ENCODE measurements at places on chromosomes 1 and 21. TPM values are rescaled to one million over a fixed set of nuclear protein-coding genes. Genes with fewer than 3 reads are reported as not detected.

CLCA1 gene
- 0.05 TPM for polyA plus RNA-seq

AGPAT3 gene
- 21.7 TPM for polyA plus RNA-seq

NRIP1 gene
- 22.3 TPM for polyA plus RNA-seq

MIXL1 gene
- polyA plus RNA-seq = not detected

ABCB10 gene
- polyA plus RNA-seq = 10.8 TPM

OR2L8 gene
- not detected for polyA plus RNA-seq

CYP4X1 gene
- polyA plus RNA-seq = 1.2 TPM

LCE3C gene
- polyA plus RNA-seq = 0.34 TPM

GREM2 gene
- polyA plus RNA-seq = not detected

NUDT4B gene
- polyA plus RNA-seq = 8.7 TPM

DNA sequence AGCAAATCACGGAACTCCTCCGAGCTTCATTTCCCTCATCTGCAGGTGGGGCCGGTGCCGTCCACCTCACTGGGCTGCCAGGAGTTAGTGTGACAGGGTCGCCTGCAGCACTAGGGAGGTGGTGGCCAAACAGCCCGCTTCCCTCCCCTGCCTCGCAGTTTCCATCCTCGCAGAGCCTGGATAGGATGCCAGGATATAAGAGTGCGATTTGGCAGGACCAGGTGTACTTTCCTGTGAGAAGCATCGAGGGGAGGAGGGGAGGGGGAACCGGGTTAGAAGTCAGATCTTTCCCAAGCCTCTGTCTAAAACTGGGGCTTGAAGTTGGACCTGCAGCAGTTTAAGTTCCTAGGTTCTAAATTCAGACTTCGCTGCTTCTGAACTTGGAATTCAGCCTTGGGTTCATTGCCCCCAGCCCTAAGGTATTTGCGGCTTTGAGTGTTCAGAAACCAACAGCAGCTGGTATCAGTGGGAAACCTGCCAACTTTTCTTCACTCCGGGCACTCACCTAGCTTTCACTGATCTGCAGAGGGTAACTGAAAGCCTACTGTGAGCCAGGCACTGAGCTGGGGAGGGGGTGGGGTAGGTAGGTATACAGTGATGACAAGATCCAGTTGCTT is 1.7 kb upstream of the JUN start:
- no peak for DNase-seq

DNA sequence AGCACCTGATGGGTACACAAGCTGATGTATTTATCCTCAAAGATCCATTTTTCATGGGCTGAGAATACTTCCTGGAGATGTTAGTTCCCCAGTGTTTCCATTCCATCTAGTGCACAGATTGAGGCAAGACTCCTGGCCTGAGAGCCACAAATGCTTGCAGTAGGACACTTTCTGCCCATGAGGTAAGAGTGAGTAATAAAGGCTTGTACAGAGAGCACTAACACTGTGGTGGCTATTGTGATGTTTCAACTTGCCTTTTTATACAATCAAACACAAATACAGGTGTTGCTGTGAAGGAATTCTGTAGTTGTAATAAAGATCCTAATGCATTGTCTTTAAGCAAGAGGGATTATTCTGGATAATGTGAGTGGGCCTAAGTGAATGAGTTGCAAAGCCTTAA is 186.1 kb upstream of the ADAMTS5 start:
- DNase-seq = no peak

DNA sequence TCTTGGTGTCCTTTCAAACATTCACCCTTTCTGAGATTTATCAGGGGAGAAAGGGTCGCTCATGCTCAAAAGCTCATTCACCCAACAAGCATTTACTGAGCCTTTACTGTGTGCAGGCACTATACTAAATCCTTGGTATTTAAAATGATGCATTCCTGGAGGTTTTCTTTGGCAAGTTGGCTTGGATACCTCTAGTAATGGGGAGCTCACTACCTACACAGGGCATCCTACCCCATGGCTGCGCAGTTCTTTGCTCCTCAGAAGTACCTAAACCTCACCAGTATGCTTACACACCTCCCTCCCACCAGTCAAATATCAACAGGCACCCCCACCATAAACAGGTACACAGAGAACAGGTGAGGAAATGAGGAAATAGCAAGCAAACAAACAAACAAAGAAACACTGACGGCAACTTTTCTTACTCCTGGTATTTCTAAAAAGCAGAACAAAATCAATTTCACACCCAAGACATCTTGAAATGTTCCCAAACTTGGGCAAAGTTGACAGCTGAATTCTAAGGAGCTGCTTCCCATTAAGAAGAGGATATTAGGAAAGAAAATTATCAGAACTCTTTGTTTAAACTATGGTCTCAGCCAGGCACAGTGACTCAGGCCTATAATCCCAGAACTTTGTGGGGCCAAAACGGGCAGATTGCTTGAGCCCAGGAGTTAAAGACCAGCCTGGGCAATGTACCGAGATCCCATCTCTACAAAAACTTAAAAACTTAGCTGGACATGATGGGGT is 104.8 kb downstream of the PSMG1 start:
- DNase-seq = no peak

- no peak for DNase-seq
These were observed 17.8 kb upstream of the PGM1 start for GRCh38 chr1:63575340-63575826.

DNA sequence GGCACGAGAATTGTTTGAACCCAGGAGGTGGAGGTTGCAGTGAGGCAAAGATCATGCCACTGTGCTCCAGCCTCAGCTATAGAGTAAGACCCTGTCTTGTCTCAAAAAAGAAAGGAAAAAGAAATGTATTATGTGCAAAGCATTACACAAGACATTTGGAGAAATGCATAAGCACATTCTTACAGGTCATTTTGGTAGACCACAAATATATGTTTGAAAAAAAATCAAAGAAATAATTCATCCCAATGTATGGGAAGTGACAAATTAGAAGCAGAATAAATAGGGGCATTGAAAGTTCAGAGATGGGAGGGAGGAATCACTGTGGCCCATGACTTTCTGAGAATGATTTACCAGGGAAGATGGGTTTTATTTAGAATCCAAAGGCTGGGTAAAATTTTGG is 283.5 kb upstream of the ADAMTS5 start:
- DNase-seq = no peak

DNA sequence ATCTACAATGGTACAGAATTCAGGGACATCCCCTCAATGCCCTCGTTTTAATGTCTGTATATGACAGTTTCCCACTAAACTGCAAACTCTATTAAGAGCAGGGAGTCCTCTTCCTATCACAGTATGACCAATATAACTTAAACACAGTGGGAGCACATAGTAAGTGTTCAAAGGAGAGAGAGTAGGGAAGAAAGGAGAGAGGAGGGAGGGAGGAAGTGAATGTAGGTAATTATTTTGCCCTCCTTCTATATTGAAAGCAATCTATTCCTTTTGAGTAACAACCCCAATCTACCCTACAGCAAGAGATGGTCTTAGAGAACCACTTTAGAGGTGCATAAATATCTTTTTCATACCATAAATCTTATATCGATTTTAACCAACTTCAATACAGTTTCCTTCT is 121.4 kb downstream of the MRPL39 start:
- no peak for DNase-seq

- no peak for DNase-seq
These were observed 216 bp downstream of the PRKCZ start for GRCh38 chr1:2050461-2050792.

GRCh38 chr1:217343907-217344306 is 287.0 kb downstream of the GPATCH2 start:
- no peak for DNase-seq

GRCh38 chr1:28518745-28519341 is 13.0 kb downstream of the RCC1 start:
- no peak for DNase-seq

- no peak for DNase-seq
These were observed 13.6 kb downstream of the SLC26A9 start for GRCh38 chr1:205929496-205930194.

- no peak for DNase-seq
These were observed 199.0 kb downstream of the PCP4 start for GRCh38 chr21:40066221-40066620.

DNA sequence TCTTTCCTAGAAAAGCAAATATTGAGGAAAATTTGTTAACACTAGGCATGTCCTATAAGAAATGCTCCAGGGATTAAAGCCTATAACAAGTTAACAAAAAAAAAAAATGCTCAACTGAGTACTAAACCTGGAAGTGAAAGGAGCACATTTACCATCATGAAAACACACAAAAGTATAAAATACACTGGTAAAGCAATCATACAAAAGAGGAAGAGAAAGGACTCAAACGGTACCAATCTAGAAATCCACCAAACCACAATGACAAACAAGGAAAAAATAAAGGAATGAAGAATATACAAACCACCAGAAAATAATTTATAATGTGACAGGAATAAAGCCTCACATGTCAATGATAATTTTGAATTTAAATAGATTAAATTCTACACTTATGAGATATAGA is 21.2 kb downstream of the CD1E start:
- DNase-seq = no peak

GRCh38 chr1:200980452-200980772 is 43.1 kb downstream of the KIF21B start:
- DNase-seq = no peak

- no peak for DNase-seq
These were observed 603.6 kb downstream of the NPHP4 start for GRCh38 chr1:5388622-5389021.

GRCh38 chr1:94126651-94127050 is 5.7 kb upstream of the ABCA4 start:
- no peak for DNase-seq

DNA sequence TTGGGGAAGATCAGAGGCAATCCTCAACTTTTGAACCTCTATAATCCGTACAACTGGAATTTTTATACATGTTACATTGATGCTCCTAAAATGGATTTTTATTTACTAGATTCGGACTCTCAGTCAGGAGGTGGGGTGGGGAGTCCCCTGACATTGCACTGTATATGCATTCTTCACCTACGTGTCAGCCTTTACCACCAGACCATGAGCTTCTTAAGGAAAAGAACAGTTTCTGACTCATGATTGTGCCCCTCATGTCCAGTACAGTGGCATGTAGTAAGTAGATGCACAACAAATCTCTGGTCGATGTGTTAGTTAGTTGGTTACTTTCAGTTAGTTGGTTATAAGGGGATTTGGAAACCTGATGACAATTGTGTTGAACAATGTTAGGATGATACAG is 15.4 kb downstream of the LPAR3 start:
- no peak for DNase-seq

GRCh38 chr1:149942207-149942606 is 5.5 kb upstream of the MTMR11 start:
- DNase-seq = no peak

DNA sequence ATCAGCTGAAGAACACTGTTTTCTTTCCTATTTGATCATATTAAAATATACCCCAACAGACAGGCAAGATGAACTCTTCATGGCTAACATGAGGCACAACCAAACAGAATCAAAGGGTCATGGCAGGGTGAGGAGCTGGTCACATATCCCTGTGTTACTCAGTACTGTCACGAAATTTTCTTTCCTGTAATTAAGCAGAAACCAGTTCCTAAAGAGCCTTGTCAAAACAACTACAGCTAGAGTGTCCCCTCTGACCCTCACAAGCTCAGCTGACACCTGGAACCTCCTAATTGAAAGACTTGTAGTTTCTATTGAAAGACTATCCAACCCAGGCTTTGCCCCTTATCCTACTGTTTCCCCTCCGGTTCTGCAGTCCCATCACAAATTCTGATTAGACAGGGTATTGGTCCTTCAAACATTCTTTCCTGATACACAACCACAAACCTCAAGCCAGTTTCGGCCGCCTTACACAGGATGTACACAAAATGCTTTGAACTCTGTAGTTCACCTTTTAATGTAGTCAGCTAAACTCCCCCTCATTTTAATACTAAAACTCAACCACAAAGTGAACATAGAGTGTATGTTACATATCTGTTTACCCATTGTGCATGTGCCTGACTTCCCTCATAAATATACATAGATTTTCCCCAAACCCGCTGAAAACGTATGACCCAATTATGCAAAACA is 651.9 kb downstream of the MRPL39 start:
- DNase-seq = no peak

GRCh38 chr1:56359056-56359455 is 220.3 kb downstream of the PLPP3 start:
- no peak for DNase-seq

GRCh38 chr1:156893048-156893953 is at the start of gene PEAR1:
TSS of gene PEAR1 (plus strand) at chr1:156893718. CDS start at chr1:156903927, 10,209 bp downstream.
- no peak for DNase-seq

- no peak for DNase-seq
These were observed 1.7 kb downstream of the NES start for GRCh38 chr1:156675210-156676113.

DNA sequence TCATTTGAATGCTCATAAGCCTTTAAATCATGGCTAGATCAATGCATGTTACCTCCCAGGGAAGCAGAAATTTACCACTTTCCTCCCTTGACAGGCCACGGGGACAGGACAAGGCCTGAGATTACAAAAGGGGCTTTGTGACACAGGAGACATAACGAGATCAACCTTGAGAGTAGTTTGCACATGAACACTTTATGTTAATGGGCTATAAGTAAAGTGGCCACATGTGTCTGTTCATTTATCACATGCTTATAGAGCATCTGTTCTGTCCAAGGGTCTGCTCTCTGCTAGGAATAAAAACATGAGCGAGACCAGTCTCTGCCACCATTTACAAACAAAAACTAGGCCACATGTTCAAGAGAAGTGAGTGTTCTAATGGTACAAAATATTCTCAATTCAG is 144.1 kb upstream of the C8B start:
- DNase-seq = no peak

DNA sequence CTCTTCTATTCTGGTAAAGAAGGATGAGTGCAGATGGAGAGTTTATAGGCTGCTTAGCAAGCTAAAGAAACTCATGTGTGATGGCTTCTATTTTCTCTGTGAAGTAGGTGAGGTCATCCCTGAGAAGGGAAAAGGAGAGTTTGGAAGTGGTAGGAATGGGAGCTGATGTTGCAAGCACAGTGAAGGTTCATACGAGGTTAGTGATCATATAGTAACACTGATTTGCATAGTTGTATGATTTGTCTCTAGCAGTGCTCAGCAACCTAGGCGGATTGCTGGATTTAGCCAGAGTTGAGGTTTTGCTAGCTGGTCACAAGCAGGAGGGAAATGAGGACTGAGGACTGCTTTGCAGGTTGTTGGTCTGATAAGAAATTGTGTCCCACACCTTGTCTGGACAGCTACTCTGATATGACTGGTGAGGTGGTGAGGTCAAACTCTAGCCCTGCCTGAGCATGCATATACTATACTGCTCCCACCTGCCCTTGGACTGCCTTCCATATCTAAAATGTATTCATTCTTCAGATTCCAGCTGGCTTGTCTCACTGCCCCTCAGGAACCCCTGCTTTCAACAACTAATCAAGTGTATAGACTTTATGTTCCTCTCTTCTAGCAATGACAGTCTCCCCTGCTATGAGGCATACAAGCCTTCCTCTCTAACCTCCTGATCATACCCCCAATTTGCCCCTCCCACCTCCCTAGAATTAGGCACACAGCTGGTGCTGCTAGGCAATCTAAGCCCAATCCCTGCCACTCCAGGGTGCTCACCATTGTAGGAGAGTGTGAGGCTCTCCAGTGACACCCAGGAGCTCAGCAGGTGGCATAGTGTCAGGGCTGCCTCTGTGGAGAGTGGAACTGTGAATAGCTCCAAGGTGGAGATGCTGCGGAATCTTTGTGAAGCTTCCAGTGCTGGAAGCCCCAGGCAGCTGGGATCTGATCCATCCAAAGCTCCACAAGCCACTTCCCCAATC is 18.5 kb downstream of the LRRC41 start:
- DNase-seq = no peak
